Left colon (tissue), 2 donors: ENCODE measurements at places on chromosomes 11 and 22. TPM values are rescaled to one million over a fixed set of nuclear protein-coding genes. Genes with fewer than 3 reads are reported as not detected.

BTG4 gene
- not detected for total RNA-seq

CARD18 gene
- not detected for total RNA-seq

NCR3LG1 gene
- 16.5 TPM for total RNA-seq

MPPED2 gene
- 2.9 TPM for total RNA-seq

METTL15 gene
- 15.7 TPM for total RNA-seq

PDE3B gene
- 23.9 TPM for total RNA-seq

GAL3ST3 gene
- not detected for total RNA-seq

LRP4 gene
- total RNA-seq = 6.7 TPM

HPX gene
- 2.4 TPM for total RNA-seq
